GM13976 (cell line): ENCODE measurements at places on chromosomes 5 and 9.

DNA sequence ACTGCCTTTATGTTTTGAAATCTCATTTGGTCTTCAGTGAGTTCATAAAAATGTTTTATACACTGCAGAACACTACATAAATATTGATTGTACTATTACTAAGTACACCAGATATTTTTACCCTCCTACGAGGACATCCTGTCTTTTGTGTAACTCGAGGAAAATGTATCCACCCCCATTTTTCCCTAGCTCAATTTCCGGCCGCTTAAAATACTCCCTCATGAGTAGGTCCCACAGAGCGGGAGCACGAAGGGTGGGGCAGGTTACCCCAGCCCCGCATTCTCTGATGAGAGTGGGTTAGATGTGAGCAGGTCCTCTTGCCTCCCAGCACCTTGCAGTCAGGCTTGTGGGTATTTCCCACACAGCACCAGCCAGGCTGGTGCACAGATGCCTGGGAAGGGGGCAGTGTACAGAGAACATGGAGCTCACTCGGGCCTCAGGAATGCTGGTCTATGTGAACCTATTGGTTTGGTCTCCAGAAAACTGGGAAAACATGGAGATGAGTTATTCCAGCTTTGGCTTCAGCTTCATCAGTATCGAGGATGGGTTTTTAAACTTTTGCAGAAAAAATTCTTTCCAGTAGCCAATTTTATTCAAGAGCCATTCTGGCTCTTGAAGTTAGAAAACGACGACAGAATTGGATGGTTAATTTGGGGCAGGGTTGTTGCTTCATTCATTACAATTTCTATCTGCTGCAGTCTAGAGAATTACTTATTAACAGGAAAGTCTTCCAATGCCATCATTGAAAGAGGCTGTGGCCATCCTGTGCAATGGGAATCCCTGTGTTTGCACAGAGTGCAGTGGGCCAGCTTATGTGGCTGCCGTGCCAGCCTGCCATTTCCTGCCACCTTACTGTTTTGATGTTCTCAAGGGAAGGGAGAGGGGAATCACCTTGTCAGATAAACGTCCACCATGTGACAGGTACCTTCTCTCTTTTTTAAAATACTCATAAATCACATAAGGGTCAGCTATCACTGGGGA is 73.2 kb downstream of the WDR41 start:
- no peak for DNase-seq

DNA sequence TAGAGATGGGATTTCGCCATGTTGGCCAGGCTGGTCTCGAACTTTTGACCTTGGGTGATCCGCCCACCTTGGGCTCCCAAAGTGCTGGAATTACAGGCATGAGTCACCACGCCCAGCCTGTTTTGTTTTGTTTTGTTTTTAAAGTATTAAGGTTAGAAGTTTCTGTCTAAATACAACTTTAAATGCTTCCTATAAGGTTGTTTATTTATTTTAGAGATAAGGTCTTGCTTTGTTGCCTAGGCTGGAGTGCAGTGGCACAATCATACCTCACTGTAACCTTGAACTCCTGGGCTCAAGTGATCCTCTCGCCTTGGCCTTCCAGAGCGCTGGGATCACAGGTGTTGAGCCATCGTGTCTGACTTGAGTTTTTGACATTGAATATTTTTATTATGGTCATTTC is 11.4 kb downstream of the MRRF start:
- no peak for DNase-seq

DNA sequence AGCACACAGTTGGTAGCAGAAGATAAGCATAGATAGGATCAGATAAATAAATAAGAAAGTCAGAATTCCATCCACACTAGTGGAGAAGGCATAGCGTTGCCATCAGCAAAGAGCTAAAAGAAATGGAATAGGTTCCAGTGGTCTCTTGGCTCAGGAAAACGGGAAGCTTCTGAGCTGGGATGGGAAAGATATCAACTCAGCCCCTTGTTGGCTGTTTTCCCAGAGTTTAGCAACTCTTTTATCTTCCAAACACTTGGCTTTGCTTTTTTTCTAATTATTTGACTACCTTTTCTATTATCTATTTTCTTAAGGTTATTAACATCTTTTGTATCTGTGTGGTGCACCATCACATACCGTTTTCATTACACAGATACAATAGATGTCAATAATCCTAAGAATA is 445.7 kb upstream of the TRPC7 start:
- no peak for DNase-seq

- DNase-seq, result no peak
Measured at GRCh38 chr9:6620353-6620752, 25.2 kb downstream of the GLDC start.

- DNase-seq, result peak; percentile 84
Measured at GRCh38 chr9:93003552-93004407, 54.7 kb upstream of the SUSD3 start.
